Fibroblast of villous mesenchyme (primary cell): ENCODE measurements at places on chromosomes 3 and 15. TPM values are rescaled to one million over a fixed set of nuclear protein-coding genes. Genes with fewer than 3 reads are reported as not detected.

The PIERCE2 gene
- total RNA-seq = 1.3 TPM in 2 replicates

The ATP10A gene
- total RNA-seq = 1.3 and 4.2 TPM in 2 replicates

The ITGB5 gene
- total RNA-seq = 229 and 231 TPM in 2 replicates

The NR2E3 gene
- total RNA-seq = 0.86 and 0.97 TPM in 2 replicates

The GPR176 gene
- total RNA-seq = 111 and 120 TPM in 2 replicates

The CCRL2 gene
- 0.64 and 2.2 TPM in 2 replicates for total RNA-seq

The GRK7 gene
- total RNA-seq = under 0.01 TPM in 1 of 2 replicates, not detected in the other

The CNTN6 gene
- total RNA-seq = under 0.01 and 0.97 TPM in 2 replicates

The DOCK3 gene
- under 0.01 TPM in 2 replicates for total RNA-seq

The CGNL1 gene
- 0.43 and 0.64 TPM in 2 replicates for total RNA-seq

The MKRN3 gene
- 0.86 and 0.97 TPM in 2 replicates for total RNA-seq

The SLC12A1 gene
- not detected in 2 replicates for total RNA-seq

The ASB14 gene
- not detected in 2 replicates for total RNA-seq

The COL6A5 gene
- total RNA-seq = under 0.01 TPM in 2 replicates

The SLC9A9 gene
- 2.9 and 3.5 TPM in 2 replicates for total RNA-seq

The TPRG1 gene
- total RNA-seq = 1.3 and 3.5 TPM in 2 replicates

The CCDC174 gene
- total RNA-seq = 13.8 and 13.9 TPM in 2 replicates

The SLC33A1 gene
- total RNA-seq = 46.7 and 57.0 TPM in 2 replicates

The SI gene
- total RNA-seq = not detected in 2 replicates

The C2CD4A gene
- not detected in 2 replicates for total RNA-seq

The POPDC2 gene
- total RNA-seq = 1.3 TPM in 2 replicates

The OIP5 gene
- total RNA-seq = 2.6 and 8.6 TPM in 2 replicates

The P2RY13 gene
- total RNA-seq = not detected in 2 replicates

The ANKRD63 gene
- not detected in 2 replicates for total RNA-seq

The SEMA3B gene
- total RNA-seq = 7.4 and 23.3 TPM in 2 replicates

The FHIT gene
- 1.6 and 2.2 TPM in 2 replicates for total RNA-seq

The P2RY14 gene
- total RNA-seq = not detected in 2 replicates

The OCA2 gene
- total RNA-seq = under 0.01 TPM in 1 of 2 replicates, not detected in the other

The DNAJA4 gene
- total RNA-seq = 2.6 and 4.3 TPM in 2 replicates

The SCN11A gene
- under 0.01 TPM in 2 replicates for total RNA-seq

The RTP1 gene
- total RNA-seq = not detected in 2 replicates

The OR5H15 gene
- not detected in 2 replicates for total RNA-seq

The PARP15 gene
- total RNA-seq = under 0.01 TPM in 2 replicates

The CLDN18 gene
- total RNA-seq = not detected in 2 replicates

The DNASE1L3 gene
- not detected in 2 replicates for total RNA-seq

The WDR93 gene
- under 0.01 TPM in 1 of 2 replicates, not detected in the other for total RNA-seq

The SNTN gene
- total RNA-seq = not detected in 2 replicates

The TGM4 gene
- total RNA-seq = not detected in 2 replicates

The CRTAP gene
- total RNA-seq = 145 and 196 TPM in 2 replicates

The LAMB2 gene
- total RNA-seq = 369 and 378 TPM in 2 replicates

The MAP2K1 gene
- 21.6 and 26.3 TPM in 2 replicates for total RNA-seq

The PPM1L gene
- total RNA-seq = 0.86 and 0.97 TPM in 2 replicates

The NEK10 gene
- 1.9 and 6.9 TPM in 2 replicates for total RNA-seq

The CHL1 gene
- not detected in 2 replicates for total RNA-seq

The ISL2 gene
- 0.64 TPM in 1 of 2 replicates, not detected in the other for total RNA-seq

The MOBP gene
- total RNA-seq = not detected in 2 replicates

The CCR8 gene
- not detected in 2 replicates for total RNA-seq

The SMCO1 gene
- total RNA-seq = under 0.01 TPM in 1 of 2 replicates, not detected in the other

The DHFR2 gene
- 3.2 and 4.7 TPM in 2 replicates for total RNA-seq

The IFT122 gene
- 19.9 and 21.3 TPM in 2 replicates for total RNA-seq

The IQCF5 gene
- not detected in 2 replicates for total RNA-seq

The CPB1 gene
- not detected in 2 replicates for total RNA-seq

The TM4SF1 gene
- total RNA-seq = 52.2 and 80.3 TPM in 2 replicates

The PDZRN3 gene
- total RNA-seq = 32.5 and 33.7 TPM in 2 replicates

The CHMP2B gene
- 39.0 and 51.4 TPM in 2 replicates for total RNA-seq

The GOLGB1 gene
- total RNA-seq = 51.8 and 60.6 TPM in 2 replicates
